HL-60 (cell line): ENCODE measurements at places on chromosomes 4 and X.

GRCh38 chr4:160233141-160233540 is 1130.3 kb downstream of the RAPGEF2 start:
- DNase-seq: no peak

DNA sequence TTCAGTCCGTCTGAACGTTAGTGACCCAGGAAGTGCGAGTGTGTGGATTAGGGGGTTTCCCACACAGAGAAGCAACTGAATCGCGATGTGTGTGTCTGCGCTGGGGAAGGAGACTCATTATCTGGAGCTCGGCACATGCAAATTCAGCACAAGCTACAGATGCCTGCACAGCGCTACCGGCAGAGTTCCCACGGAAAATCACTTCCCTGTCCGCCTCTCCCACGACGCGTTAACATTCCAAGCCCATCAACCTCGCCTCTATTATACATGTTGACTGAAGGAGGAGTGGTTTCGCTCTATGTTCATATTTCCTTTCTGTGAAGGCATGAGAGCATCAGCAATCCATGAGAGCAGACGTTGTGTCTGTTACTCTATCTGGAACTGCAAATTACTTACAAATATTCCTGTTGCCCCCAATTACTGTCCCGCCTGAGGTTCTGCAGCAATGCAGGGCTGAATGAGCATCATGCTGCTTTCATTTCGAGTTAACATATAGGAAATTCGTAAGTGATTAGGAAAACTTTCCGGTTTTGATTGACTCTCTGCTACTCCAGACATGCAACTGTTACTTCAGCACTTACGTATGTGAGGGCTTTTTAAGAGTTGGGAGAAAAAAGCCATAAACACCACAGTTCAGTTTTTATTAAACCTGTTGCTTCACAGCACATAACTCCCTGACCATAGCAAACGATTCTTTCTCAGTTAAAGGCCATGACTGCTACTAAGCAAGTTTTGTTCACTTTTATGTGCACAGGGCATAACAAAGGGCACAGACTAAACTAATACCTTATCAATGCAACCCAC is 15.0 kb upstream of the MTNR1A start:
- no peak for DNase-seq

- no peak for DNase-seq
These were observed 5.2 kb downstream of the TRIM2 start for GRCh38 chr4:153209410-153209809.

DNA sequence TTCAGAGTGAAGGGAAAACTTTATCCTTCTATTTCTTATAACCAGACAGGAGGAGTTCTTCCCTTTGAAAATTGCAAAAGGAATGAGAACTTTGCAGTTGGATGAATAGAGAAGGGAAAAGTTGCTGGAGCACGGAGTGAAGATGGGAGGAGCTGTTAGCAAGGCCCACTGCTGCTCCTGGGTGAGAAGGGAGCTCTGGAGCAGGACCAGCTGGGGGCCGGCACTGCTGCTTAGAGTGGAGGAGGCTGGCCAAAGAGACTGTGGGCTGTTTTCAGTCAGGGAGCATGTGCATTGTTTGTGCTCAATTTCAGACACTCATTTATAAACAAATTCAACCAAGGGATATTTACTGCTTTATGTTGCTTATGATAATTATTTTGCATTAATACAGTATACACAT is 164.2 kb downstream of the STIM2 start:
- DNase-seq: no peak

DNA sequence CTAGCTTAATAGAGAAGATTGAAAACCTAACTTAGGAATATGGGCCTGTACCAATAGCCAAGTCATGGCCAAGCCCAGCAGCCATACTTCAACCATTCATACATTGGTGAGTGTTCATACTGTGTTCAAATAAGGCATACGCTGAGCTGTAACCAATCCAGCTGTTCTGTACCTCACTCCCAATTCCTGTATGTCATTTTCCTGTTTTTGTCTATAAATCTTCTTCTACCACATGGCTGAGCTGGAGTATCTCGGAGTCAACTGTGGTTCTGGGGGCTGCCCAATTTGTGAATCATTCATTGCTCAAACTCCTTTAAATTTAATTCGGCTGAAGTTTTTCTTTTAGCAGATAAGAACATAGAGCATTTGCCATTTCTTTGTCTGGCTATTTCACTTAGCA is 195.3 kb upstream of the ANKRD50 start:
- no peak for DNase-seq

GRCh38 chr4:139555705-139556070 is 331 bp downstream of the SETD7 start:
- no peak for DNase-seq

- no peak for DNase-seq
These were observed 2.6 kb downstream of the CTBP1 start for GRCh38 chr4:1246111-1246881.

DNA sequence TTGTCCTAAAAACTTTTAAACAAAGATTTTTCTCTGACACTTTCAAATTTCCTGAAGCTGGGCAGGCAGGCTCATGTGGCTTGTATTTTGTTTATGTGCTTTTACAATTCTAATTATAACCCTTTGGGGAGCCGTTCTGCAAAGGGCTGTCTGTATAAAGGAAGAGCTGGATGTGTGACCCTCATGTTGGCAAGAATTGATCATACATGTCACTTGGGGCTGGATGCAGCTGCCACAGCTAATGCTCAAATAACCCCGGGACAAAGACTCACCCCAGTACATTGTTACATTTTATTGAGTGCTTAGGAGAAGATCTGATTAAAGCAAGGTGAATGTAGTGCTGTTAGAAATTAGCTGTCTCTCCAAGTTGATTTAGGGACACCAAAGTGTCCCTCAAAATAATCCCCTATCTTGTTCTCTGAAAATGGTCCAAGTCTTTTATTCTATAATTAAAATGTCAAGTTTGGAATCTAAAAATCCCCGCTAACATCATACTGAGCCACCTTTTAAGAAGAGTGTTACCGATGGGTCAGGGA is 13.0 kb upstream of the DAPP1 start:
- DNase-seq: no peak

DNA sequence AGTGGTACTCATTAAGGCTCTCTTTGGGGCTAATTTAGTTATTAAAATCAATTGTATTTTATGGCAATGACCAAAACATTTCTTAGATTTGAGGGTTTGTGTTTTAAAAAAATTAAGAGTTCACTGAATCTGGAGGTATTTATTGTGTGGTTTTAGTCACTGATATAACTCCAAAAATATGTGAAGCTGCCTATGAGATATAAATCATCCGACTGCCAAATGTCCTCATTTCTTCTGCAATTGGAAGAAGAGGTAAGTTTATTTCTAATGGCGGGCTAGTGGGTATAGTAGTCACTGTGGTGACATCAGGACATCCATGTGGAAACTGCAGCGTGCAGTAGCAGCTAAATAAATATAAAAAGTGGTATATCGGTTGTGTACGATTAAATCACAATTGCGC is 205.5 kb downstream of the MID1 start:
- no peak for DNase-seq

DNA sequence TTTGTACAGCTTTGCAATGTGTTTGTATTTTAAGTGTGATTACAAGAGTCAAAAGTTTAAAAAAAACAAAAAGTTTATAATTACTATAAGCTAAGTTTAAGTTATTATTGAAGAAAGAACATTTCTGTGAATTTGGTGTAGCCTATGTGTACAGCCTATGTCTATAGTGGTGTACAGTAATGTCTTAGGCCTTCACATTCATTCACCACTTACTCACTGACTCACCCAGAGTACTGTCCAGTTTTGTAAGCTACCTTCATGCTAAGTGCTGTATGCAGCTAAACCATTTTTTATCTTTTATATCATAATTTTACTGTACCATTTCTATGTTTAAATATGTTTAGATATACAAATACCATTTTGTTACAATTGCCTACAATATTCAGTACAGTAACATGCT is 182.3 kb downstream of the RPA4 start:
- DNase-seq: no peak

GRCh38 chr4:39718366-39719323 is 20.7 kb downstream of the UBE2K start:
- no peak for DNase-seq

DNA sequence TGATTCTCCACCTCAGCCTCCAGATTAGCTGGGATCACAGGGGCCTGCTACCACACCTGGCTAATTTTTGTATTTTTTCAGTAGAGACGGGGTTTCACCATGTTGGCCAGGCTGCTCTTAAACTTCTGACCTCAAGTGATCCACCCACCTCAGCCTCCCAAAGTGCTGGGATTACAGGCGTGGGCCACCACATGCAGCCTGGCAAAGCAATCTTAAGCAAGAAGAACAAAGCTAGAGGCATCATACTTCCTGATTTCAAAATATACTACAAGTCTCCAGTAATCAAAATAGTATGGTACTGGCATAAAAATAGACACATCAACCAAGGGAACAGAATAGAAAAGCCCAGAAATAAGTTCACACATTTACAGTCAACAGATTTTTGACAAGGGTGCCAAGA is 12.8 kb upstream of the F8A1 start:
- DNase-seq: no peak

- no peak for DNase-seq
These were observed 17.1 kb upstream of the CPEB2 start for GRCh38 chr4:14985161-14985560.

- no peak for DNase-seq
These were observed 916 bp downstream of the MXRA5 start for GRCh38 chrX:3345281-3346191.

GRCh38 chr4:7818399-7818911 is 121.2 kb downstream of the AFAP1 start:
- DNase-seq: no peak

GRCh38 chr4:152536545-152537182 is 772 bp upstream of the FBXW7 start:
- no peak for DNase-seq

GRCh38 chrX:95058815-95059214 is 1384.8 kb downstream of the FAM133A start:
- no peak for DNase-seq

DNA sequence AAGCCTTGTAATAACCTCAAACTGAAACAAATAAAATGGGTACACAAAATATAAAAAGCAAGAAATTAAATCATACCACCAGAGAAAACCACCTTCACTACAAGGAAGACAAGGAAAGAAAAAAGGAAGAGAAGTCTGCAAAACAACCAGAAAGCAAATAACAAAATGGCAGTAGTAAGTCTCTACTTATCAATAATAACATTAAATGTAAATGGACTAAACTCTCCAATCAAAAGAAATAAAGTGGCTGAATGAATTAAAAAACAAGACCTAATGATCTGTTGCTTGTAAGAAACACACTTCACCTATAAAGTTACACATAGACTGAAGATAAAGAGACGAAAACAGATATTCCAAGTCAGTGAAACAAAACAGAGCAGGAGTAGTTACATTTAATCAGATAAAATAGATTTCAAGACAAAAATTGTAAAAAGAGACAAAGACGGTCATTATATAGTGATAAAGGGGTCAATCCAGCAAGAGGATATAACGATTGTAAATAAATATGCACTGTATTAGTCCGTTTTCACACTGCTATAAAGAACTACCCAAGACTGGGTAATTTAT is 144.1 kb downstream of the MAB21L2 start:
- no peak for DNase-seq
